Esophagus mucosa (tissue), 1 donor: ENCODE measurements at places on chromosomes 7 and 10. TPM values are rescaled to one million over a fixed set of nuclear protein-coding genes. Genes with fewer than 3 reads are reported as not detected.

The ACSM6 gene
- total RNA-seq = not detected

The TAC1 gene
- total RNA-seq = not detected

The LLCFC1 gene
- total RNA-seq = not detected

The LRRTM3 gene
- not detected for total RNA-seq

The TMEM140 gene
- total RNA-seq = 1.4 TPM

The VGF gene
- not detected for total RNA-seq

The DRGX gene
- not detected for total RNA-seq

The RET gene
- total RNA-seq = 0.20 TPM

- ATAC-seq = no peak
Measured at GRCh38 chr10:59687657-59688056, 22.0 kb downstream of the SLC16A9 start.

DNA sequence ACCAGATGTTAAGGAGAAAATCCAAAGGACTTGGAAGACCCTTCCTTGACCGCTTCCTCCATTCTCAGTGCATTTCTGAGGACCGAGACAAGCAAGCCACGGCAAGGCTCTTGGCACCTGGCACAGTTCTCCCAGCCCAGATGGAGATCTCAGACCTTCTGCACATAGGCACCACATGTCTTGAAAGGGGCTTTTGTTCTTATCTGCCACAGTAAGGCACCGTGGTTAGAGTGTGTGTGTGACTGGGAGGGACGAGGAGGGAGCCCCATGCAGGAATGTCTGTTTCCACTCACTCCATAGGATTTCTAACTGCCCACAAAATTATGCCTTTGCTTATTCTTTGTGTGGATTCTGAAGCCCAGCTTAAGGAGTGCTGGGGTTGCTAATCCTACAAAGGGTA is 10.3 kb upstream of the WDR86 start:
- no peak for ATAC-seq

GRCh38 chr7:77235276-77235675 is 35.7 kb upstream of the FGL2 start:
- ATAC-seq = no peak

- ATAC-seq = peak; percentile 9
Measured at GRCh38 chr10:73911553-73912004, 647 bp downstream of the PLAU start.

DNA sequence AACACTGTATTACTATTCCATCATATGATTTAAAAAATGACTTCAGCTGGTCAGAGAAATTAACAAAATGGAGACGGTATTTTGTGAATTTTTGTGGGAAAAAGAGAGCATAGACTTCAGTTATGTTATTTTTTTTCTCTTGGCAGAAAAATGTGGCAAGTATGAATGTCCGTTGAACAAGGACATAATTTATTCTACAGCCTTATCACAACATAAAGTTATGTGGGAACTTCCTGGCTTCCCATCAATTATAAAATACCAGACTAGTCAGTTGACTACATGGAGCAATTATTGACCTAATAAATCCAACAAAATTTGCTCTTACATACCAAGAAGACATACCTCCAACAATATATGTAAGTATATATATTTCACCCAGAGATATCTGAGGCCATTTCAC is 88.6 kb upstream of the PPP1R3A start:
- no peak for ATAC-seq

DNA sequence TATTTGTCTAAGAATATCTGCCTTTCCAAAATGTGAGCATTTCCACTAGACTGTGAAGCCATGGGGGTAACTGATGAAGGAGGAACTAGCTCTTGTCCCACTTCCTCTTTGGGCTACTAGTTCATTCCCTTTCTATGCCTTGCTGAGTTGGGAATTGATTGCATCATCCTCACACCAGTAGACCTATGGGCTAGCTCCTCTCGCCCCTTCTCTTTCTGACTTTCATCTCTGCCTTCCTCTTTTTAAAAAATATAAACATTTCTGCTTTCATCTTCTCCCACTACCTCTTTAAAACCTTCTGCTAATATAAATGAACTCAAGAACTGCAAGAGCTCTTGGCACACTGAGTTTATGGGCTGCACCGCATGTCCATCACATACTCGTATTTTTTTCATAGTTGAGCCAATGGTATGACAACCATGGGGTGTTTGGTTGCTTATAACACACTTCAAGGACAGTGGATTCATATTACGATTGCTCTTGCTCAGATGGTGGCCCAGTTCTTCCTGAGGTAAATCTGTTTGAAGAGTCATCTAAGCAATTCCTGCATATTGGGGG is 182.0 kb downstream of the REEP3 start:
- no peak for ATAC-seq

DNA sequence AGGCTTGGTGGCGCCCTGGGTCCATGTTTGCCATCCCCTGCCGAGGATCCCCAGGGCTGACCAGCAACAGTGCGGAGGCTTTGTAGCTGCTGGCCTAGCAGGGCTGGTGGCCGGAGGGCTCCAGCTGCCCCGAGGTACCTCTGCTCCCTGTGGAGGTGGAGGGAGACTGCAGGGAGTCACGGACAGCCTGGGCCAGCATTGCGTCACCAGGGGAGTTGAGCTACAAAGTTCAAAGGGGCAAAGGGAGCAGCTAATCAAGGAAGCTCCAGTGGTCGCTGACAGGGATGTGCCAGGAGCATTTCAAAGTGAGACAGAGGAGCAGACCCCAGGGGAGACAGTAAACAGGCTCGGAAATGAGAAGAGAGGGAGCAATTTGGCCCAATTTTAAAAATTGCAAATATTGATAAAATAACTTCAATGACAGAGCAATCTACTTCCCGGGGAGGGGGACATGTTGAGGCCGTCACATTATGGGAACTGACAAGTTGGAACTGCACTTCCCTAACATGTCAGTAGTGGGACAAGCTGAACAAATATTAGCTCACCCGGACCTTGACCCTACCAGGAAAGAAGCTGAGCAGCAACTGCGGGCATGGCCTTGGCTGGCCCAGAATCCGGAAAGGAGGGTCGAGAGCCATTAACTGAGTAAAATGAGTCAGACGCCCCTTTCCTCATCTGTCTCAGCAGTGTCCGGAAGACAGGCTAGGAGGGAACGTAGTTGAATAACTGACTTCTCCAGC is 39.4 kb downstream of the BTBD16 start:
- peak; percentile 49 for ATAC-seq

- no peak for ATAC-seq
Measured at GRCh38 chr7:94183891-94184290, 179.7 kb upstream of the BET1 start.

DNA sequence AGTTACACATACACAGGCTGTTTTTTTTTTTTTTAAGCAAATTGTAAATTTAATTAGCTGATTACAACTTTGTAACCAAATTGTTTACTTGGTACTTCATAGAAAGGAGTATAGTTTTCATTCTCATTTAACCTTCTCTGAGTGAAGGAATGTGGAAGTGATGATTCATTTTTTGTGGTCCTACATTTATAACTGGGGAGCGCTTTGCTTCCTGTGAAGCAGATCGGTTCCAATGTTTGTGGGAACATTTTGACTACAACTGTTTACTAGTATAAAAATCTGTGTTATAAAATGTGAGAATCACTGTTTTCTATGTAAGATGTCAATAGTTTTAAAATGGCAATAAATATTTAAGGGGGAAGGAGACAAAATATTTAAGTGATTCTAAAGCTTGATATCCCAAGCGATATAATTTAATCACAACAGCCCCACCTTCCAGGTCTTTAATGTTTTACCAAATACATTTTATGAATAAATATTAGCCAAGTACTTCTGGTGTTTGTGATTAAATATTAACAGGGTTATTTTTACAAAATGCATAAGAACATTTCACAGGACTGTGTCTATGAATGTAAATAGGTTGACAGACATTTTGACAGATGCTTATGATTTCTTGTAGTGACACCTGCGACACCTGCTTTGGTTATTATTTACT is 57.1 kb downstream of the NXPH1 start:
- ATAC-seq = no peak

GRCh38 chr7:107103369-107103768 is 58.9 kb downstream of the PRKAR2B start:
- no peak for ATAC-seq

- ATAC-seq = no peak
Measured at GRCh38 chr10:27104919-27105318, 4.6 kb upstream of the ANKRD26 start.

DNA sequence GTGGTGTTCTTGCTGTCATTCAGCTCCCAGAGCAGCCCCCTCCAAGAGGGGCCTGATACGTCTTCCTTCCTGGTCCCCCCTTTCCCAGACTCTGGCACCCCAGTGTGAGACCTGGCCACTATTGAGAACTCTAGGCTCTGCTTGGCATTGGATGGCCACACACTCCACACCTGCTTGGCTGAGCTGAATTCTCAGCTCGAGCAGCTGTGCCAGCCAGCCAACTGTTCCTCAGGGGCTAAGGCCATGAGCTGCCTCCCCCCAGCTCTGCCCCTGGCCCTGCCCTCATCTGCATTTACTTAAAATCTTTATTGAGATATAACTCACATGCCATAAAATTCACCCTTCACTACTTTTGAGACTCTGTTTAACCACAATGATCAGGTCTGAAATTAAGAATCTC is 6.7 kb downstream of the TLL2 start:
- no peak for ATAC-seq

- ATAC-seq = no peak
Measured at GRCh38 chr7:14973712-14974428, 71.3 kb upstream of the DGKB start.

- ATAC-seq = no peak
Measured at GRCh38 chr7:32034052-32034451, 36.2 kb downstream of the PDE1C start.

DNA sequence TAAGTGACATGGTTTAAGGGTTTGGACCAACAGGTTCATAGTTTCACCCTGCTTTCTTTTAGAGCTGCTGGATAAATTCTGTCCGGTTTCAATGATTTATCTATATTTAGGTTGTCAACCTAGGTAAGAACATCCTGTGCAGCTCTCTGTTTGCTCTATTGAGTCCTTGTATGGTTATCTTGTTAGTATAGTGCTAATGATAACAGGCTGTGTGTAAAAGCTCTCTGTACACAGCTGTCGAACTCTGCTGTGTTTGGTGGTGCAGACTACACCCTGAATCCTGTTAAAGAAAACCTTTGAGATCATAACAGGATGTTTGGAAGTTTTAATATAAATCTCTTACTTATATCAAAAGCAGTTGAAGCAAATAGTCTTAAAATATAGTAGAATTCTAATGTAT is 219.2 kb downstream of the SDK1 start:
- ATAC-seq = no peak

DNA sequence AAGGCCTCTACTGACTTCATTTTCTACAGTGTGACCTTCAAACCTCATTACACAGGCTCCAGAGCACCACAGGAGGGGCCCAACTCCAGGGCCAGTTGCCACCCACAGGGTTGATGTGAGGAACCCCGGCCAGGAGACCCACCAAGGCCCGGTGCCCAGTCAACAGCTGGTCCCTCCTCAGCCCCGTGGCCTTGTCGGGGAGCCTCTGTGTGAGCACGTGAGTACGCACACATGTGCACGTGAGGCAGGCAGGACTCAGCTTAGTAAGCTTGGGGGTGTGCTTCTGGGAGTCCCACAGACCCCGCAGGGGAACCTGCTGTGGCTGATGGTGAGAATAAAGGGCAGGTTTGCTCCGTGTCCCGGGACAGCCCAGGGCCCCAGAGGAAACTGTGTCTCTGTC is 104.5 kb downstream of the VIPR2 start:
- ATAC-seq = no peak

GRCh38 chr7:158789842-158790241 is 39.5 kb downstream of the ESYT2 start:
- no peak for ATAC-seq

GRCh38 chr10:103839519-103839871 is 15.9 kb downstream of the SH3PXD2A start:
- no peak for ATAC-seq

- no peak for ATAC-seq
Measured at GRCh38 chr7:142560166-142560565, 189.1 kb upstream of the PRSS1 start.

DNA sequence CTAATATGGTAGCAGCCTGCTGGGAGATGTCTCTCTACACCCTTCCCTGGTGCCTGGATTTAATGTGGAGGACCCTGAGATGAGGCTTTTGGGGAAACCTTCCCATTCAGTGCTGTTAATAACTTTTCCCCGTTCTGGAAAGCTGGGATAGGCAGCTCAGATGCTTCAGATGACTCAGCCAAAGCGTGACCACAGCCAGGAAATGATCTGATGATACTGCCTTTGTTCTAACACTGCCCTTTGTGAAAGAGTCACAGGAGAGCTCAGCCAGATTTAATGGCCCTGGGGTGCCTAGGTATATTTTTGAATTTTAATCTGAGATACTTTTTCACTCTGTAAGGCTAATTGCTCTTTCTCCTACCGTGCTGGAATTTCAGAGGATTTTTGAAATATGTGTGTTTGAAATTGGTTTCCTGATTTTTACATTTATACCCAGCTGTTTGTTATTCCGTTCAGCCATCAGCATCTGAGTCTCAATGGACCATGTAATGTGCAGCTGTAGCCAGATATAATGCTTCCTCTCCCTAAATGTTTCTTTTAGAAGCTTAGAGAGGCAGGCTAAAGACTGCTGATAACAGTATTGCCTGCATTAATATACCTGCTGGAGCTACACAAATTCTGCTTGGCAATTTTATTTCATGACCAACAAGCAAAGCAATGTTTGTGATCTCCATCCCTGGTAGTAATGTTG is 17.8 kb downstream of the CELF2 start:
- ATAC-seq = peak; percentile 66

GRCh38 chr10:19247843-19248242 is 199.2 kb downstream of the MALRD1 start:
- ATAC-seq = no peak

GRCh38 chr7:132095111-132095765 is 481.0 kb downstream of the PLXNA4 start:
- no peak for ATAC-seq

GRCh38 chr10:98388101-98388655 is 26.8 kb downstream of the PYROXD2 start:
- ATAC-seq = no peak

DNA sequence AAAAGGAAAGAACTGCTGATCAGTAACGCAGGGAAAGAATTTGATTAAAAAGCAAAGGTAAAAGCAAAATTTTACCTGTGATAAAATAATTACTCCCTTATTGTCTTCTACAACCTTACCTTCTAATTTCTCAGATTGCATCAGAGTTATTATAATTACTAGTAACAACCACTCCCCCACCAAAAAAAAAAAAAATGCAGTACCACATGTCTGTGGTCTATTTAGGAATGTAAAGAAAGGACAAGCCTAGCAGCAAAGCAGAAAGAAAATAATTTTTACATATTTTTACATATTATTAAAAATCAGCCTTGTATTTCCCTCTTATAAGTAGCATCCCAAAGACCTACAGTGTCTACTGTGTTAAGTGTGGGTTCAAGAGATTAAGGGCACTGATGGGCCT is 430.4 kb downstream of the TFEC start:
- ATAC-seq = no peak

DNA sequence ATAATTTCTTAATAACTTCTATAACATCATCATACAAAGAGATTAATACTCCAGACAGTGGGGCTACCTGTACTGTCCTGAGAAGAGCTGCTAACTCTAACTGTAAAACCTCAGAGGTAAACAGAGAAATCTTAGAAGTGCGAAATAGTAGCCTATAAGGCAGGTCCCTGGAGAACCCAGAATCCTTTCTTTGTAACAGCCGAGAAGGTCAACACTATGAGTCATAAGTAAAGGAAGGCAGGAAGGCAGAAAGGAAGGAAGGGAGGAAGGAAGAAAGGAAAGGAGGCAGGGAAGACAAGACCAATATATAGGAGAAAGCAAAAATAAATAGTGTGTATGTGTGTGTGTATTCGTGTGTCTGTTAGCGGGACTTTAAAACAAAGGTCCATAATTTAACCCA is 540.6 kb downstream of the ZWINT start:
- ATAC-seq = no peak

- ATAC-seq = no peak
Measured at GRCh38 chr10:35574924-35575352, 30.2 kb upstream of the GJD4 start.

GRCh38 chr10:48456361-48456804 is 148.5 kb downstream of the ARHGAP22 start:
- ATAC-seq = no peak
